Naive thymus-derived CD8-positive, alpha-beta T cell (primary cell): ENCODE measurements at places on chromosomes 3 and 15.
A peak's percentile ranks its signal among the peaks of the same experiment; 100 is the strongest.

GRCh38 chr3:49238274-49239127 is 38.5 kb downstream of the C3orf62 start:
- no peak for DNase-seq

- no peak for DNase-seq
Measured at GRCh38 chr15:36878684-36879262, 221.6 kb downstream of the MEIS2 start.

- no peak for DNase-seq
Measured at GRCh38 chr3:43923104-43923882, 232.6 kb downstream of the ABHD5 start.

DNA sequence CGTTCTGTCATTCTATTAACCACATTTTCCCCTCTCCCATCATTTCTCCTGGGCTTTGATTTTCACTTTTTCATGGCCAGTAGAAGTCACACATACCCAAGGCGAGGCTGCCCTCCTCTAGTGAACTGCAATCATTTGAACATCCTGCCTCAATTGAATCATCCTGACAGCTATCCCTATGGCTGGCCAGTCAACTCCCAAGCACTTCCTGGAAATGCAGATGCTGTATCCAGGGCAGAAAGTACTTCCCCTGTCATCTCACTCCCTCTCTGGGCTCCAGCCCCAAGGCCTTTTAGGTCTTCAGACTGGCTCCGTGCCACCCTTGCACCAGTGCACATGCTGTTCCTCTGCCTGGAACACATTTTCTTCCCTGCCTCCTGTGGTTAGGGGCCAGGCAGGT is 738.3 kb upstream of the CFAP20DC start:
- no peak for DNase-seq

DNA sequence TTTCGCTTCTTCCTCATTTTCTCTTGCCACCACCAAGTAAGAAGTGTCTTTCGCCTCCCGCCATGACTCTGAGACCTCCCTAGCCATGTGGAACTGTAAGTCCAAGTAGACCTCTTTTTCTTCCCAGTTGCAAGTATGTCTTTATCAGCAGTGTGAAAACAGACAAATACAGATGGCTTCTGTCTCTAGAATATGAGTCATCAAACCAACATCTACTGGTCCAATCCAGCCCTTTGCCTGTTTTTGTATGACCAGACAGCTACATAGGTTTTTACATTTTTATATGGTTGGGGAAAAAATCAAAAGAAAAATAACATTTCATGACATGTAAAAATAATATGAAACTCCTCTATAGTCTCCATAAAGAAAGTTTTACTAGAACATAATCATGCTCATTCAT is 118.7 kb upstream of the PTPRG start:
- no peak for DNase-seq

DNA sequence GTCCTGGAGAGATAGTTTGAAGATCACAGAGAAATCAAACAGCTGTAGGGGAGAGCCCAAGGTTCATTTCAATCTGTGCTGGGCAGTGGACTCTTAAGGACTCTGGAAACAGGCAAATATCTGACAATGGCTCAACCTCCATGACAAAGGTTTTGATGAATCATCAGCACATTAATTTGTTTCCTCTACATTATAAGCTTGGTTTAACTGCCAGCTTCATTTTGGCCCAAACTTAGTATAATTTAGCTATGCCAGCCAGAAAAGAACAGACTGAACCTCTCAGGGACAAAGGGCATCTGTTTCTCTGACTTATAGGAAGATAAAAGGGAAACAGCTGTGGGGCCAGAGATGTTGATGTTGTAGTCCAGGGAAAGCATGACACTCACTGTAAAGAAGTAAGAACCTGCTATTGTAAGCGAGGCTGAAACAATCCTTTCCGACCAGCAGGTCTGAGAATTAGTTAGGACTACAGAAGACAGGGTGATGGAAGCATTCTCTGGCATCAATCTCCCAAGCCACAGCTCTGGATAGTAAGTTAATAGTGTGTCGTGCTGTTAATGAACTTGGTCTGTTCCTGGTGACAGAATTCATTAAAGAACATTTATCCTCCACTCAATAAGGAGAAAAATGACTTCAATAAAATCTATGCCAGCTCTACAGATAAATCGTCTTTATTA is 110.1 kb downstream of the KCNMB2 start:
- no peak for DNase-seq

DNA sequence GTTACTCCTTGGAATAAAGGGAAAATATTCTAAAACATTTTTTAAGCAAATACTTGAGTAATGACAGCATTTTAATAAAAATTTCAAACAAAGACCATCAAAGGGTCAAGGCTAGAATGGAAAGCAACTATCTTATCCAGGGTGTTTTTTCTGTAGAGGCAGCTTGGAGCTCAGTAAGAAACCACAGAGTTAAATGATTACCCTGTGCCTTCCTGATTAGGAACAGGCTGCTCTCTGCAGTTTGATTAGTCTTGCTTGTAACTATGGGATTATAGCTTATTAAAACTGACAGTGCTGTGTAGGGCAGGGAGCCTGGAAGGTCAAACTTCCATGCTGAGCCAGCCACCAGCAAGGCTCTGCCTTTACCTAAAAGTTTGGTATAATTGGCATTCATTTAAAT is 33.1 kb downstream of the QTRT2 start:
- DNase-seq: no peak

GRCh38 chr3:46936733-46937250 is 39.8 kb downstream of the CCDC12 start:
- no peak for DNase-seq

DNA sequence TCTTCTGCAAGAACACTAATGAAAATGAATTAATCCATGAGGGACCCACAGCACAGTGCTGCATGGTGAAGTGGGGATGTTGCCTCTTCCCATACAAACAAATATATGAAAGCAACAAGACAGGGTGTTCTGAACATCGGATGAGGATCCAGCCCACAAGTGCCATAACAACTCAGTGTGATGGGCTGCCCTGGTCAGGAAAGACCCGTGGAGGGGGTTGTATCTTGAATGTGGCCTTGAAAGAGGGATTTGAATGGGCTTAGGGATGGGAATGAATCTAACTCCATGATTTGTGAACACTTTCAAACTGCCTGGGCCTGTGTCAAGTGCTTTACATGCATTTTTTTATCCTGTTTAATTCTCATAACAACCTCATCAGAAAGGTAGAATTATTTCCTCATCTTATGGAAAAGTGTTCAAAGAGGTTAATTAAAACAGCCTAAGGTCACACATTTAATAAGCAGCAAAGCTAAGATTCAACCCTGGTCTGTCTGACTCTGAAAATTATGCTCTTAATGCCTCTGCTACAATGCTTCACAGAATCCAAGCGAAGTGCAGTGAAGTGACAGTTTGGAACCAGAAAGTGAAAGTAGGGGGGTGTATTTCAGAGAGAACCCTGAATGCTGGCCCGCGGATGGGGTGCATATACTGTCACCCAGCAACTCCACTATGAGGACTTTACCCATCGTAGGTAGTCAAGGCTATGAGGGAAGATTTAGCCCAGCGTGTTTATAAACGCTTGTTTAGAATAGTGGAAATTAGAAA is 65.6 kb upstream of the HEG1 start:
- DNase-seq: peak; percentile 49

GRCh38 chr15:44066211-44066827 is 128.8 kb downstream of the FRMD5 start:
- DNase-seq: no peak

DNA sequence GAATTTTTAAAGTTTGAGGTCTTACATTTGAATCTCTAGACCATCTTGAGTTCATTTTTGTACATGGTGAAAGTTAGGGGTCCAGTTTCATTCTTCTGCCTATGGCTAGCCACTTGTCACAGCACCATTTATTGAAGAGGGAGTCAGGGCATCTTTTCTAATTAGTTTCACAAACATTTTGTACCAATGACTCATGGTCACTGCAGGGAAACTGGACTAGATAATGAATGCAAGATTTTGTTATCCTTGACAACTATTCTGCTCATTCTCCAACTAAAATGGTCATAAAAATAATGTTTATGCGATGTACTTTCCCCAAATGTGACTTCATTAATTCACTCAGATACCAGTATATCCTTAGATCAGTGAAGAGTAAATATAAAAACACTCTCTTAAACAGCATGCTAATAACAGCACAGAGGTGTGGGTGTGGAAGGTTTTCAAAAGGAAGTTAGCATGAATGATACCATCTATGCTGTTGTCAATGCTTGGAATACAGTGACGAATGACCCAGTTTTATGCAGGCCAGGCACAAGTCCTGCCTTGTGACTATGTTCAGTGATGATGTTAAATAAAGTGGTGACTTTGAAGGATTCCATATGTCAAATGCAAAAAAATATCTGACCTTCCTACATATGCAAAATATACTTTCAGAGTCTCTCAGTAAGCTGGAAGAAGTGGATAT is 314.9 kb upstream of the TMCO5A start:
- no peak for DNase-seq

GRCh38 chr3:85161544-85161943 is 202.8 kb downstream of the CADM2 start:
- no peak for DNase-seq

DNA sequence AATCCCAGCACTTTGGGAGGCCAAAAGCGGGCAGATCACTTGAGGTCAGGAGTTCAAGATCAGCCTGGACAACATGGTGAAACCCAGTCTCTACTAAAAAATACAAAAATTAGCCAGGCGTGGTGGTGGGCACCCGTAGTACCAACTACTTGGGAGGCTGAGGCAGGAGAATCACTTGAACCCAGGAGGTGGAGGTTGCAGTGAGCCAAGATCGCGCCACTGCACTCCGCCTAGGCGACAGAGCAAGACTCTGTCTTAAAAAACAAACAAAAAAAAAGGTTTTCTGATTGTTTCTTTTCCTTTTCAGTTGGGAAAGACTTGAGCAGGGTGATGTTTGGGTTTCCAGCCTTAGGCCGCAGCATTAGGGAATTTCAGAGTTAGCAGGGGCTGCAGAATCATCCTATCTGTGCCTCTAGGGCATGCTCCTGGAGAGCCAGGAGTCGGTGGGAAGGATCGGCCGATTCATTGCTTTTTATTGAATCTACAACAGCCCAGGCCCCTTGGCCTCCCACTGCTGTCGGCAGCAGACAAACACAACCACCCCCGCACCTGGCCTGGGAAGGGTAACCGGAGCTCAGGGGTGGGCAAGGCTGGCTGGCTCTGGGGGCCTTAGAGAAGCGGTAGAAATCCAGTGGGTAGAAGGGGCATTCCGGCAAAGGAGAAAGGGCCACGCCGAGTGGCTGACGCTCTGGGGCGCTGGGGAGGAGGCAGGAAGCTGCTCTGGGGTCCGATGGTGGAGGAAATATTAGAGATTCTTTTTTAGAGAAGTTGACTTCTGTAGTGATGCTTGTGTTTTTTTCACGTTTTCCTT is 6.3 kb downstream of the CHAC1 start:
- no peak for DNase-seq

DNA sequence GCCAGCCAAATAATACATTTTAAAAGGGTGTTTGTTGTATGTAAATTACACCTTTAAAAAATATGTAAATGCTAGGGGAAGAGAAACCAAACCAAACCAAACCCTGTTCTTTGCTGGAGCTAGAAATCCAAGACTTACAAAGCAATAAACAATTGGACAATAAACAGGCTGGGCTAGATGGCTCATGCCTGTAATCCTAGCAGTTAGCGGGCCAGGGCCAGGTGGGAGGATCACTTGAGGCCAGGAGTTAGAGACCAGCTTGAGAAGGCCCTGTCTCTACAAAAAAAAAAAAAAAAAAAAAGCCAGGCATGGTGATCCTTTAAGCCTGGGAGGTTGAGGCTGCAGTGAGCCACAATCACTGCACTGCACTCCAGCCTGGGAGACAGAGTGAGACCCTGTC is 12.5 kb downstream of the STOML1 start:
- no peak for DNase-seq

DNA sequence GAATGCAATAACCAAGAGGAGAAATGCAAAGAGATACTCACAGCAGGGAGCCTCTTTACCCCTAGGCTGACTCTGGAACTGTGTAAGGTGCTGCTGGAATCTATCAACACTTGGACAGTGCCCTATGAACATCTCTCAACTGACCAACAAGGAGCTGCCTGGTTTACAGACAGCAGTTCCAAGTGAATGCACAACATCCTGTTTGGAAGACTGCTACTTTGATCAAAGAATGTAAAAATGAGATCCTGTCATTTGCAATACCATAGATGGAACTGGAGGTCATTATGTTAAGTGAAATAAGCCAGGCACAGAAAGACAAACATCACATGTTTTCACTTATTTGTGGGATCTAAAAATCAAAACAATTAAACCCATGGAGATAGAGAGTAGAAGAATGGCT is 136.3 kb downstream of the IMPG2 start:
- no peak for DNase-seq

- DNase-seq: no peak
Measured at GRCh38 chr15:48712546-48712945, 67.0 kb upstream of the FBN1 start.

DNA sequence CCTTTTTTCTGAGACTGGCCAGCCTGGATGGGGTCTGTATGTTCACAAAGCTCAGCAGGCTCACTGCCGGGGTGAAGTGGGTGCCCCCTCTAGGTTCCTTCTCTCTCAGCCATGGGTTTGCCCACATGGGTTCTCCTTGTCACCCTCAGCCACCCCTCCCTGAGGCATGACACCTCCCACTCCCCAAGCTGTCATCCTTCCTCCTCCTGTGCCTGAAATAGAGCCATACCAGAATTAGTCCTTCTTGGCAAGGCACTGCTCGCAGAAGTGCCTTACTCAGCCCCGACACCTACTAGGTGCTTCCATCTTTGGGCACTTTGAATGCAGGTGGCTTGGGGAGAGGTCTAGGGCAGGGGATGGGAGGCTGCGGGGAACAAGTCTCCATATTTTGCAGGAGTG is 62.9 kb upstream of the SEC13 start:
- DNase-seq: no peak

DNA sequence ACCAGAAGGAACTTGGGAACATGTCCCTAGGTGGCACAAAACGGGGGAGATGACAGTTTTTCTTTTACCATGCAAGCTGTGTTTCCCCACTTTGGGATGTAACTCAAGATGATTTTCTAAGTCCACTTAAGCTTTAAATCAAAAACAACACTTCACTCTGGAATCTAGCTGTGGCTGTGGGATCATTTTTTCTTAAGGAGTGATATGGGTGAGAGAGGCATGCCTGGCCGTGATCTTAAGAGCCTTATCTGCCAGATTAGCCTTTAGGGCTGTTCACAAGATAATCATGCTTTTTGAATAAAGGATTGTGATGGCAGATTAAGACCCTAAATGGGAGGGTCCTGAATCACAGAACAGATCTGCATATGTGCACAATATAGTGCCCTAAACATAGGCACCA is 384.8 kb upstream of the SEMA6D start:
- no peak for DNase-seq

DNA sequence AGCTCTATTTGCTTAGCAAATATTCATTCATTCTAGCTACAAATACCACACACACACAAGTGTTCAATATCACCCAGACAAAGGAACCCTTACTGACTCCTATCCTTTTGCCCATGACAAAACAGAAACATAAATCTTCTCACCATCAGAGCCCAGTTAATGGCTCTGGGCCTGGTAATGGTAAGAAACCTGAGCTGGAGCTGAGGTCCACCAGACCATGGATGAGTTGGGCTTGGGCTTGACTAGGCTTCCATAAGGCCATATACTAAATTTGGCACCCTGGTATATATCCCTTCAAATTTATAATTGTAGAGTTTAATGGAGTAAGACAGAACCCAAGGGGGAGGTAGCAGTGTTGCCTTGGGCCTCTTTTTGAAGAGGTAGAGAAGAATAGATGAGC is 29.4 kb downstream of the GPR176 start:
- no peak for DNase-seq
